LHCN-M2 (cell line): ENCODE measurements at places on chromosomes 11 and 22.

GRCh38 chr11:71437399-71437798, 10.8 kb downstream of the DHCR7 start:
- DNase-seq: no peak

- DNase-seq: no peak
These were observed 3.5 kb downstream of the SYVN1 start for GRCh38 chr11:65130631-65131416.

- DNase-seq: no peak
These were observed 84.6 kb downstream of the DBX1 start for GRCh38 chr11:20075627-20076026.

- no peak for DNase-seq
These were observed 156.9 kb upstream of the SNX19 start for GRCh38 chr11:131073167-131073566.

- no peak for DNase-seq
These were observed 31.3 kb downstream of the SHANK3 start for GRCh38 chr22:50703726-50704509.

- peak; percentile 39 for DNase-seq
These were observed 33.3 kb downstream of the ELF5 start for GRCh38 chr11:34480314-34480713.

GRCh38 chr11:132058211-132058772, 687.9 kb downstream of the NTM start:
- DNase-seq: peak; percentile 81
